ENCODE measurements at places on chromosomes 5 and 9.

DNA sequence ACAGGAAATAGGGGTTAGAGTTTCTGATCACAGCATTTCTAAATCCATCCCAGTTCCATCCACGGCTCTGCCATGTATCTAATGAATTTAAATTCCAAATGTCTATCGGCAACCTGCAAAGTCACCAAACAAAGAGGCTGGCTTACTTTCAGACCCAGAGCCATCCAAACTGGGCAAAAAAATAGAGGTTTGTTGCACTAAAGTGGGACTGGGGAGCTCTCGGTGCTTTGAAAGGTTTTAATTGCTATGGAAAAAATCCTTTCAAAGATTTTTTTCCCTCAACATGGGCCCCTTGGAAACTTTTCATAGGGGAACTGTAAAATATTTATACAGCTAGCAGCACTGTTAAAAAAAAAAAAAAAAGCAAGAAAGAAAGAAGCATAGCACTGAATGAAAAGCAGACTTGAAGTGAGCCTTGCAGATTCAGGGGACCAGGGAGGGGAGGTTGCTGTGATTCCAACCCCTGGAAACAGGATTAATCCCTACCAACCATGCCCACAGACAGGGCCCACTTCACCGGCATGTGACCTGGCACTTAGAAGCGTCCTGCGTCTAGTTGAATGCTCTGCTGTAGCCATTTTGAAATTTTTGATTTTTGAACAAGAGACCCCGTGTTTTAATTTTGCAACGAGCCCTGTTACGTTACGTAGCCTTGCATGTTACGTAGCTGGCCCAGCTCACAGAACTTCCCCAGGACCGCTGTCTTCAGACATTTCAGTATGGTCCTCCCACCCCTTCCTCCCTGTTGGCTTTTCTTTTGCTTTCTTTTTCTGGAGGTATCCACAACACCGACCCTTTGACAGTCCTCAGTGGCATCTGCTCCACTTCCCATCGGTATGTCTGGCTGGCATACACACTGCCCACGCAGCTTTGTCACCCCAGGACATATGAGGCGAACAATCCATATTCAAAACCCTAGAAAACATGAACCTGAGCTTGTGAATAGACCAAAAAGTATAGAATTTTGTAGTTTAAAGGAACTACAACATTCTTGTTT, 105.3 kb upstream of the NFIB start:
- no peak for DNase-seq

- no peak for DNase-seq
These were observed 553.1 kb downstream of the ZNF608 start for GRCh38 chr5:124193371-124193789.

DNA sequence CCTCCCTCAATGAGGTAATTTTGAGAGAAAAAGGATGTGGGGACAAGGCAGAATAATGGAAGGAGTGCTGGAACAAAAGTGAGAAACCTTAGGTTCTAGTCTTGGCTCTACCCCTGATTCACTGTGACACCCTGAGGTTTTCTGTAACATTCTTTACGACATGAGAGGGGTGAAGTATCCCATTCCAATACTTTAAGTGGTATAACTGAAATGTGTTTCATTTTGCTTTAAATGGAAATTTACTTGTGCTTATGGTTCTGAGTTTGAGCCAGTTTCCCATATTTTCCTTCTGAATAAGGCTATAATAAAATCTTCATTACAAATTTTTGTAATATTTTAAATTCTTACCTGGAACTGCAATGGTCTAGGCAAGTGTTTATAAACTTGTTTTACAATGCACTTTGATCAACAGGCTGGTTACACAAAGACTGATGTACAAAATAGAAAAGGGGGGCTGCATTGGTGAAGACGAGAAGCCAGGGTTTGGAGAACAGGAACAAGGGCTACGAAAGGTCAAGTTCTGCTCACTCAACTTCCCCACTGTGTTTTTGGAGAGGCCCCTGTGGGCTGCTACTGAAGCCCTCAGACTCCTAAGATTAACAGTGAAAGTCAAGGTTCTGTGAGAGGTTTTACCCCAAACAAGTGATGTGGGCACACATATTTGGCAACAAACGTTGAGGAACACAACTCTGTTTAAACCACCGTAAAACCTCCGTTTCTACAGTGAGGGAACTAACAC, 171.9 kb upstream of the ELL2 start:
- DNase-seq: no peak

DNA sequence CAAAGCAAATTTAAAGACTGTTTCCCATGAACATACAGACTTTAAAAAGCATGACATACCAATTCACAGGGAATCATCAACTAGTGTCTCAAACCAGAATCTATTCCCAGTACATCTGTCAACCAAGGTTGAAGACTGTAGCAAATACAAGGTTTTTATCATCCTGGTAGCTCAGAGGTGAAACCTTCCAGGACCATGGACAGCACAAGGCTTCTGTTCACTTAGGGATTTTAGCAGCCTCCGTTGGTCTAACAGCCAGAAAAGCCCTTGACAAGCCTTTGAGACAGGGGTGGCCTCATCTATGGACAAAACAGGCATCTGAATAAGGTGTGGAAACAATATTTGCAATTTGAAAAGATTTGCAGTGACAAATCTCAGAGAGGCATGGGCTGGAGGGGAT, 119.0 kb downstream of the TRIM32 start:
- DNase-seq: no peak

GRCh38 chr5:36875051-36875789, 1.3 kb upstream of the NIPBL start:
- DNase-seq: no peak

DNA sequence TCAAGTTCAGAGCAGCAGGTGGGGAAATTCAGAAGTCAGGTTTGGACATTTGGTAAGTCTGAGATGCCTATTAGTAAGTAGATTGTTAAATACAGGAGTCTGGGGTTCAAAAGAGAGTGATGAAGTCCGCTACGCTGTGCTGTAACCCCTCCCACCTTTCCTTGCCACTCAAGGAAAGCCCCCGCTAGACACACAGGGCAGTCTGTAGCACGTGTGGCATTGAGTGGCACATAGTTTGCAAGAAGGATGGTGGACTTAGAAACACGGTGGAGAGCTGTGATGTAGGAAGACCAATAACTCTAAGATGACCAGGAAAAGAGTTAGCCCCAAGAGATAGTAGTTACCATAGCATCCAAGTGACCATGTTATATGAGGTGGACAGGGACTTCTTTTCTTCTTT, 44.7 kb upstream of the FSTL4 start:
- DNase-seq: no peak

GRCh38 chr9:119009249-119009648, 360.0 kb downstream of the BRINP1 start:
- DNase-seq: no peak

DNA sequence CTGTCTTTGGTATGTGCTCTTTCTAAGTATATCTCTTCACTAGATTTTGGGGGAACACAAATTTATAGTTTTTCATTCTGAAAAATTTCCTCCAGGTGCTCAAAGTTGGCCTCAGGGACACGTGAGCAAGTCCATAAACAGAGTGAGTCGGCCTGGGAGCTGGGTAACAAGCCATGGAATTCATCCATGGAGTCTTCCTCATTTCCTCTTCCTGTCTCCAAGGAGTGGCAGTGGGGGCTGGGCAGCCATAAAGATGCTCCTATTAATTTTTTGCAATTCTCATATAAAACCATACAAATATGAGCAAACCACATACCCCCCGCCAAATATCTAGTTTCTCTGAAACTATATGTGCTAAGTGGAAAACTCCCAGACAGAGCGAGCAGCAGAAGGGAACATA, 136.6 kb upstream of the OTULINL start:
- DNase-seq: no peak

- DNase-seq: no peak
These were observed 29.1 kb upstream of the ANKRD31 start for GRCh38 chr5:75265731-75266130.

GRCh38 chr5:140628711-140629110, 4.3 kb downstream of the CD14 start:
- no peak for DNase-seq

DNA sequence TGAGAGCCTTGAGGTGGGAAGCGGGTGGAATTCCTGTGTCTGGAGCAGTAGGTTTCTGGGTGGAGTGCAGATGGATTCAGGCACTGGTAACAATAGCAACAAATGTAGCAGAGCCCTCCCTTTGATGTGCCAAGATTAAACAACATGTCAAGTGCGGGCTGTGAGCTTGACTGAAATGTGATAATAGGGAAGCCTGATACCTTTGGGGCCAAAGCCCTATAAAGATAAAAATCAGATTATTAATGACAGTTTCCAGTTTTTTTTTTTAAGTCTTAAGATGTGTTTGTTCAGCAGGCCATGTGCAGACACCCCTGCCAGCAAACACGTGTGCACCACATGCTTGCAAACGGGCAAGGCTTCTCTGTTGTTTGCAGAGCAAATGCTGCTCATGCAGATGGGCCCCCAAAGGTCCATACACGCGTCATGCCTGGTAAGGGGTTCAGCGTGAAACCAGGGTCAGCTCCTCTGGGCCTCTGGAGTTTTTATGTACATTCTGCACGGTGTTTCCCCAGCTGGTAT, 193.2 kb downstream of the GADD45G start:
- no peak for DNase-seq

DNA sequence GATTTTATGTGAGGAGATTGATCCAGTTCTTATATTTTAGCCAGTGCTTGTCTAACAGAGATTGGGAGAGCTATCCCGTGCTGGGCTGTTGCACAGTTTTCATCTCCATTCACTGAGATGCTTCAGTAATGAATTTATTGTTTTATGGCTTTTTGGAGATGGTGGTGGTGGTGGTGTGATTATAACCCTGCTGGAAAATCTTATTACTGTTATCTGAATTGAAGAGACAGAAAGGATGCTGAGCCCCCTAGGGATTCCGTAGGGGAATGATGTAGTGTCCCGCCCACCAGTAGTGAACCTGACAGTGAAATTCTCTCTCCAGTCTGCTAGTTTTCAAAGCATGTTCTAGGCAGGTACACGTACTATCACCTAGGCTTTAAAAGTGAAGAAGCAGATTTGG, 1.9 kb downstream of the RAI14 start:
- no peak for DNase-seq

GRCh38 chr9:34654323-34655051, 2.5 kb downstream of the IL11RA start:
- no peak for DNase-seq

GRCh38 chr9:136777359-136777758, 13.0 kb upstream of the LCN15 start:
- no peak for DNase-seq

- no peak for DNase-seq
These were observed 69.7 kb upstream of the TNPO1 start for GRCh38 chr5:72746736-72747135.

- no peak for DNase-seq
These were observed 41.4 kb downstream of the DAB2IP start for GRCh38 chr9:121692606-121693387.

GRCh38 chr5:170405817-170406216, 16.6 kb upstream of the KCNMB1 start:
- DNase-seq: no peak

GRCh38 chr9:35568196-35568595, 36.9 kb upstream of the TESK1 start:
- DNase-seq: no peak

DNA sequence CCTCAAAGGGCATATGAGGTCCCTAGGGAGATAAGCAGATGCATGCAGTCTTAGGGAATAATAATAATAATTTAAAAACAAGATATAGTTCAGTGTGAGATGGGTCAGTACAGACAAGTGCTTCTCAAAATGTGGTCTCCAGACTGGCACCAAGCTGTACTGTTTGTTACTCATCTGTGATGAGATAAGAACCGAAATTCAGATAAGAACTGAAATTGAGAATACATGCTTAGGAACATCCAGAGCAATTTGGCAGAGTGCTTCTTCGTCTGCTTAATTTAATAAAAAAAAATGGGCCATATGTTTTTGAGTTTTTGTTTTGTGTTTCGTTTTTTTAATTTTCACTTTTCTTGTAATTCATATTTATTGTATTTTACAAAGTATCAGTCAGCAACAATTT, 86.5 kb upstream of the SGCD start:
- no peak for DNase-seq

DNA sequence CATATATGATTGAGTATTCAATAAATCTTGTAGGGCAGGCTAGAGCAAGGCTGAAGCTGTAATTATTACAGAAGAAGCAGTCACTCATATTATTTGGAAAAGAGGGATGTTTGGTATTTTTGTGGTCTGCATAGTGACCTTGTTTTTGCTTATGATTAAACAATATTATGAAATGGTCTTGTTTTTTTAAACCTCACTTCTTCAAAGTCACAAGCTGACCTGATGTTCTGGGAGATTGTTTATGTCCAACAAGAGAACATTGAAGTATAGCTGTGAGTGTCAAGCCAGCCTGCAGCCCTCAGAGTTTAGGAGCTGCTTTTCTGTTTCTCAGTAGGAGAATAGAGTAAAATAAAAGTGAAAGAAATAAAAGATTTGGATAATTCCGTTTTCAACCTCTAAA, 342.2 kb downstream of the LRRC70 start:
- no peak for DNase-seq

DNA sequence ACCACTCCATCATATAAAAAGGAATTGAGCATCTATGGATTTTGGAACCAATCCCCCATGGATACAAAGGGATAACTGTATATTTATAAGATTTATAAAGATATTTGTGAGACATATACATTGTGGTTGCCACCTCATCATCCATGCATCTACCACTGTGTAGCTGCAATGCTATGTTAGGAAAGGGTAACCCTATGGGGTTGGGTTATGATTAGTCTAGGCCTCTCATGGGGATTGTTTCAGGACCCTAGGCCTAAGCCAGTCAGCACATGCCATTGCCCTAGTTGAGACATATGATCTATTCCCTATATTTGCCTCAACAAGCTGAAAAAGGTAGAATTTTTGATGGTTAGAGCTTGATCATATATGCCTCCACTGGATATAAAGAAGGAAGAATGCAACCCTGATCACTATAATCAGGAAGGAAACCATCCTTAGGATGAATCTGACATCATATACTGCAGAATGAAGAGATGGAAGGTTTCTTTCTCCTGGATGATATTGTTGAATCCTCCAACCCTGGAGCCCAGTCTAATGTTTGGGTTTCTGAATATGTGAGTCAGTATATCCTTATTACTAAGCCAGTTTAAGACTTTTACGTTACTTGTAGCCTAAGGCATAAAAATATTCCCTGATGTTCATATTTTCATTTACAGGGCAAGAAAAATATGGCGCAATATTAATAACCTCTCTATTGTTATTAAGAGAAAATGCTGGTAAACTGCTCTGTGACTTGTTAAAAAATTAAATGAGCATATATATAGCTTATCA, 94.2 kb downstream of the ADAMTS19 start:
- no peak for DNase-seq

- DNase-seq: no peak
These were observed 96.5 kb upstream of the CAST start for GRCh38 chr5:96565582-96566265.

DNA sequence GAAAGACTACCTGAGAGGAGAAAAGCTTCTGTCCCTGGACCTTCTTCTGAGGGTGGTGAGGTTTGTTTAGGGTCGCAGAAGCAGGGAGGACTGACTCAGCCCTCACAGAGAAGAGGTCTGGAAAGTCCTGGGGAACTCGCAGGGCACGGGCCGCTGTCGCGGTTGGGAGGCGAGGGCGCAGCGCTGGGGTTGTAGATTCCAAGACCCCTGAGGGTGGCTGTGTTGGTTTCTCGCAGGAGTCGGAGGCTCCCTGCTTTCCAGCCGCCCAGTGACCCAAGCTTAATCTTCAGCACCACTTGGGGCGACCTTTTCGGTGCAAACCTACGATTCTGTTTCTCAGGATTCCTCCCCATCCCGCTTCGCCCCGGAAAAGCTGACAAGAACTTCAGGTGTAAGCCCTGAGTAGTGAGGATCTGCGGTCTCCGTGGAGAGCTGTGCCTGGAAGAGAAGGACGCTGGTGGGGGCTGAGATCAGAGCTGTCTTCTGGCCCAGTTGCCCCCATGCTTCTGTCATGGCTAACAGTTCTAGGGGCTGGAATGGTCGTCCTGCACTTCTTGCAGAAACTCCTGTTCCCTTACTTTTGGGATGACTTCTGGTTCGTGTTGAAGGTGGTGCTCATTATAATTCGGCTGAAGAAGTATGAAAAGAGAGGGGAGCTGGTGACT, 482 bp downstream of the SLC27A6 start:
- DNase-seq: no peak
